Activated CD4-positive, alpha-beta T cell treated with anti-CD3 and anti-CD28 coated beads for 48 hours (primary cell): ENCODE measurements at places on chromosomes 7 and 10.

GRCh38 chr10:131063311-131063710, 248.2 kb downstream of the TCERG1L start:
- no peak for DNase-seq

DNA sequence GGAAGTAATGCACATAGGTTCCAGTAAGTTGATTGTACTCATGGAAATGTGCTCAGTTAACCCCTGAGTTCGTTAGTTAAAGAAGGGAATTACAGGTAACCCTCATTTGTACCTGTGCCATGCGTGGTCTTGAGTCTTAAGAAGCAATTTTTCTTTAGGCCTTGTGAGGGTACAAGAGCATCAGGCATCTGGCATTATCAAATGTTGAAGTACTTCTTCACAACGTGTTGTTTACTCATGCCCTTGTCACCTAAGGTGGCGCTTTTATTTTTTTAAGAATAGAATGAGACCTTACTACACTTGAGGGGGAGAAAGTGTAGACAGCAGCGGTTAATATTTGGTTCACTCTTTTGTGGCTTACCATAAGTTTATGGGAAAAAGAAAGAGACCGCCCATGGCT, 167.1 kb downstream of the VTI1A start:
- DNase-seq = no peak

GRCh38 chr10:132808383-132809231, 22.7 kb upstream of the NKX6-2 start:
- no peak for DNase-seq

DNA sequence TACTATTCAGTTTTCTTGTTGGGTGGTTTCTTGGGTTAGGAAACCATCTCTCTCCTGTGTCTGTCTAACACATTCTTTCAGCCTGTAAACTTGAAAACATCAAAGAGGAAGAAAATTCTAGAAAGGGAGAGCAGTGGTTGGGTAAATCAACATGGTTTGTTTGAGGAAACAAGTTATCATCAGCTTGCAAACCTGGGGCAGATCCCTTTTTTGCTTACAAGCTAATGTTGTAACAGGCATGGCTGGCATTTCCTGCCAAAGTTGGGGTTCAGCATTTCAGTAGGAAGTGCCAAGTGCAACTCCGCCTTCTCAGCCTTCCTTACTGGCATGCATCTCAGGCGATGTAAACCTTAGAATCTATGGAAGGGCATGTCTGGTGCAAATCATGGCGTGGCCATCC, 112.6 kb downstream of the EEPD1 start:
- no peak for DNase-seq

DNA sequence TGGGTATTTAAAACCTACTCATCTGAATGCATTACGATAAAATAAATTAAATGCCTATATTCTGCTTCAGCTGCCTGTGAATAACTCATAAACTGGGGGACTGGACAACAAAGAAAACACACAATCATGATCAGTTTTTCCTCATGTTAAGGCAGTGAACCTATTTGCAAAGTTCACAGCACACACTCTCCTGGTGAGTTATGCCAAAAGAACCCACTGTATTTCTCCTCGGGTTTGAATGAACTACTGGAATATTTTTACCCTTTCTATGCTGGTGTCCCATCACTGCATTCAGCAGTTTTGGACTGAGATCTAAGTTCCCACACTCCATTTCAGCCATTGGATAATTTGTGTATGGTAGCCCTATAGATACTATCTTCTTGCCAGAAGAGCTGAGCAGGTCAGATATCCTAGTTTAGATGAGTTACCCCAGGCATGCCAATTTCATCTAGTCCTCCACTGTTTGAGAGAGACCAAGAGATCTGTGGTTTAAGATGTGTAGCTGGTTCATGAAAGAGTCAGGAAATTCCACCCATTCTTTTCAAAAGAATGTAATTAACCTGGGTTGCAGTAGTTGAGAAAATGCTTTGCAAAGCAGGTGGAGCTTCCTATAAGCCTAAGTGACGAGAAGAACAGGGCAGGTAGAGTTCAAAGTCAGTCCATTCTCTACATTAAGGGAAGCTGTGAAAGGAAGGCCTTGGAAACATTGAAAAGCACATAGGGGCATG, 101.7 kb downstream of the PLXDC2 start:
- DNase-seq = no peak

- no peak for DNase-seq
Observed at GRCh38 chr7:17646253-17646956, 293.9 kb downstream of the SNX13 start.

DNA sequence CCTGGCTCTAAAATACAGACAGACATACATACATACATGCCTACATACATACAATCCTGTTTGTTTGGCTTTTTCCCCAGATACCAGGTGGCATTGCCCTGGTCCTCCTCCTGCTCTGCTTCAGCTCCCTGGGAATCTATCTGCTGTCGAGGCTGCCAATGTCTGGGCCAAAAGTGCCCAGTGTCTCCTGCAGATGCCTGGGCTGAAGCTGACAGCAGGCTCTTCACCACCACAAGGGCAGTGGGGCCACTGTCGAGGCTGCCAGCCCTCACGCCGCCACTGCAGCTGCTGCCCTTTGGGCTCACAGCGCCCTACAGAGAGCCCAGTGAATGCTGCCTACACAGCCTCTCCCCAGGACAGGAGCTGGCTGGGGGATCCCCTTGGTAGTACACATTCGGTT, 18.0 kb upstream of the STN1 start:
- DNase-seq = no peak

- no peak for DNase-seq
Observed at GRCh38 chr7:137328373-137329120, 15.0 kb downstream of the PTN start.

GRCh38 chr10:61503051-61503450, 49.9 kb upstream of the TMEM26 start:
- no peak for DNase-seq

DNA sequence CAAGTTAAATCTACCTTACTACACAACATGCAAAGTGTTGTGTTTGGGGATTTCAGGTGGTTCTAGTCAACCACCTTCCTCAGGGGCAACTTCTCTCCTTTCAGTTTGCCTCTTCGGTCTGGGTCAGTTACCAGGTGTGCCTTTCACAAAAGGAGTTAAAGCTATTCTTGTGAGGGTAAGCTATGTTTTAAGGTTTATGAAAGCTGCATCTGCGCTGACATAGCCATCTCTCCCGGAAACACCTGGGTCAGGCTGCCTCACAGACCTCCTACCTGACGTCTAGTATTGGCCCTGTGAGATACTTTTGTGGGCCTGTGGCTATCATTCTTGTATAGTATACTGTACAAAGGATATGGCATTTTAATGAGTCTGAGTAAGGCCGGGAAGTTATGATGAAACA, 67.7 kb upstream of the ITGA8 start:
- no peak for DNase-seq

GRCh38 chr7:148173369-148173768, 417.2 kb upstream of the C7orf33 start:
- DNase-seq = no peak

- DNase-seq = no peak
Observed at GRCh38 chr10:120387326-120387725, 69.7 kb upstream of the PLPP4 start.
